Ovary (tissue), 10 donors: ENCODE measurements at places on chromosomes 5 and 9. TPM values are rescaled to one million over a fixed set of nuclear protein-coding genes. Genes with fewer than 3 reads are reported as not detected.
A peak's percentile ranks its signal among the peaks of the same experiment; 100 is the strongest.

DNA sequence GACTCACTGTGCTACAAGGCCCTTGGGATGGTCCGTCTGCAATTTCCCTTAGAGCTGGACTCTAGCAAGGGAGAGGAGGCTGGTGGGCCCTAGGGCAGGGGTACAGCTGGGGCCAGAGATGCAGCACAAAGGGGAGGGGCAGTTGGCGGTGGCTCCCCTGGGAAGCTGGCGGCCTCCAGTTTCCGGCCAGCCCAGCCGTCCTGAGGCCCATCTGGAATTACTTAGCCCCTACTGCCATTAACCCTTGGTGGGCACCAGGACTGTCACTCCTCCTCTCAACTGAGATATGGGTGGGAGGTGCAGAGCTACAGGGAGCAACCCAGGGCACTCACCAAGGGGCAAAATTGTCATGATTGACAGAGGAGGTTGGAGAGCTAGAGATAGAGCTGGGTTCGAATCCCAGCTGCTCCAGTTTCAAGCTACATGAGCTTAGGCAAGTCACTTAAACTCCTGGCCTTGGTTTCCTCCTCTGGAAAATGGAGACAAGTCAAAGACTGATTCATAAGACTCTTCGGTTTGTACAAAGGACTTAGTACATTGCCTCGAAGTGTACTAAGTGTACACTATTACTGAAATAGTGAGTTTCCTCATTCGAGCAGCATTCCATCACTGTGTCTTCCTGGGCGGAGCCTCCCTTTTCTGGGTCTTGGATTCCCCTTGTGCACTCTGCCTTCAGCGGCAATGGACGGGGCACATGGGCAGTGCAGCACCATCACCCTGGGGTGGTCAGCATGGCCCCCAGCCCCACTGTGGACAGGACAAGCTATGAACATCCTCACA lies 2.7 kb upstream of the PDGFRB start:
- no peaks in the 10 kb centered on the region for H3K27me3 ChIP-seq
- peak overlapping the region; percentile 83 for H3K27ac ChIP-seq
- DNase-seq = peak; percentile 48
- H3K4me1 ChIP-seq = peaks cover 30% of the 10 kb centered on the region
- no peaks in the 10 kb centered on the region for H3K36me3 ChIP-seq

DNA sequence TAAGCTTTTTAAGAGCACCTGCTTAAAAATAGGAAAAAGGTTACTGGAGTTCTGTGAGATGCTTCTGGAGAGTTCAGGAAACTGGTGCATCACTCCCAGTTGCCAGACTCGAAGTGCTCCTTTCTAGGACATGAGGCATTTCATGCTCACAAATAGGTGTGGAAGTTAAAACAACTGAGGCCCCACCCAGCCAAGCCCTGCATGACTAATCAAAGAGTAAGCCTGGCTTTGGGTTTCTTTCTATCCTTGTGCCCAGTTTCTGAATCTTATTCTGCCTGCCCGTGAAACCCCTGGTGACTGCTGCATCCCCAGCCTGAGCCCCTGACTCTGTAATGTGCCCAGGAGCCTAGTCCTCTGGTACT lies 7.7 kb downstream of the SPINK9 start:
- H3K36me3 ChIP-seq = no peaks in the 10 kb centered on the region
- H3K4me3 ChIP-seq = no peak overlapping the region
- no peaks in the 10 kb centered on the region for H3K4me1 ChIP-seq

GRCh38 chr9:9881692-9882091 lies 731.1 kb downstream of the PTPRD start:
- no peaks in the 10 kb centered on the region for H3K36me3 ChIP-seq
- no peak overlapping the region for H3K4me3 ChIP-seq
- H3K27ac ChIP-seq = no peak overlapping the region
- no peaks in the 10 kb centered on the region for H3K4me1 ChIP-seq
- no peak for DNase-seq

GRCh38 chr5:103041071-103041676 lies 78.8 kb downstream of the GIN1 start:
- H3K36me3 ChIP-seq = no peaks in the 10 kb centered on the region
- no peak for DNase-seq
- H3K27me3 ChIP-seq = no peaks in the 10 kb centered on the region

DNA sequence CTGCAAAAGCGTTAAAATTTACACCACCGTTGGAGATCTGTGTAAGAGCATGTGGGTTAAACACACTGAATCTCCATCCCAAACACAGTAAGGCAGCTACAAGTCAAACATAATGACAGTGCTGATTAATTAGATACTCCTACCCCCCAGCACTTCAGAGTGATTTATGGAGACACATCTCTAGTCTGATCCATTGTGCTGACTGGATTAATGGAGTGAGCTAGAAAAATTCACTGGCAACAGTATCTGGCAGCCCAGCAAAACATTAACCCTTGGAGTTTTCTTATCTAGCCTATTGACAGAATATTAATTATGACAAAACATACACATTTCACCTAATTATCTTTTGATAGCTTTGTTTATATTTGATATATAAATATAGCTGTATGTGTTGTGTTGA lies 188.6 kb upstream of the ISL1 start:
- no peak for DNase-seq
- H3K4me1 ChIP-seq = no peaks in the 10 kb centered on the region
- no peaks in the 10 kb centered on the region for H3K27me3 ChIP-seq
- H3K36me3 ChIP-seq = no peaks in the 10 kb centered on the region

DNA sequence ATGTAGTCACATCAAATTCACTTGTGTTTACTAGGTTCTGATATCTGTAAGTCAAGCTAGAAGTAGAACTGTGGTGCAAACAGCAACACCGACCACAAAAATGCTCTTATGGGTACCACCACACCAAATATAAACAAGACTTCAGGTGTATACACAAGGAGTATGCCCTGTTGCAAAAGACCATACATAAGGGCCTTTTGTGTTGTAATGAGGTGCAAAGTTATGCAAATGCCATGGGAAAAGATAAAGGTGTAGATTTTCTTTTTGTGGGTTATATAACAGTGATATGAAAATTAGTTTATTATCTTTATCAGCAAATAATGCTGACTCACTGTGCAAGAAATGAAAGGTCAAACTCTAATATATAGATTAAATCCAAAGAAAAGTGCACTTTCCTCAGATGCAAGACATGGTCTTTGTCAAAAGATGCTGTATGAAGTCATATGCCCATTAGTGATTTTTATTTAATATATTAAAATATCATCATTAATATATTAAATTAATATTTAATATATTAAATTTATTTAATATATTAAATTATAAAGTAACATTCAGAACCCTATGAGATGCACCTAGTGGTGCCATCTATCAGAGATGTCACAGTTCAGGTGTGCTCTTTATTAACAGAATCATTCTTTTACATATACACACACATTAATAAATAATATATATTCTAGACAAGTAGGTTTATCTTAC lies 26.7 kb upstream of the ALDH1A1 start:
- no peaks in the 10 kb centered on the region for H3K36me3 ChIP-seq
- H3K4me1 ChIP-seq = no peaks in the 10 kb centered on the region

DNA sequence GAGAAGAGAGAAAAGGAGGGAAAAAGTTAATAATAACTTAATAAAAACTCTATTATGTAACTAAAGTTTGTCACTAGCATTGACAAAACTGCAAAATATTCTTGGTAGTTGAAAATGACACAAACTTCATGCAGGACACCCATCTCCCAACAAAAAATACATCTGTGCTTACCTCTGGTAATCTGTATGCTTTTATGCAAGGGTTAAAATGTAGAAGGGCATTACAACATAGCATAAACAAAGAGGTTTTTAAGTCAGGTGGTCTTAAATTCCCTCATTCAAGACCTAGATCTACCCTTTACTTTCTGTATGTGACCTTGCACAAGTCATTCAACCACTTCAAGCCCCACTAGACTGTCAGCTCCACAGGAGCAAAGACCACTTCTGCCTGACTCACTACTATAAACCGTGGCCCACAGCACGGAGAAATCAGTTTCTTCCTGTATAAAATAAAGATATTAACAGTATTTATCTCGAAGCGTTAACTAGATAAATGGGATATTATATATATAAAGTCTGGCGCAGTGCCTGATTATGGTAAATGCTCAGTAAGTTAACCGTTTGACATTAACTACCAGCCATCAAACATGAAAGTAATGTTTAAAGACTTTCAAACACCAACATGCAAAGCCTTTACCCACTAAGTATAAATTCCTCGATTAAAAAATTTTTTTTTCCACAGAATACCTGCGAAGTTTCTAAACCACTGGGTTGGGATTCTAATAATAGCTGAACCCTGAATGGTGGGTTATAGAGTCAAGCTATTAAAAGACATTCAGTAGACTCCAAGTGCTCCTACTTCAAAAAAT lies 2.0 kb downstream of the FBXL17 start:
- H3K36me3 ChIP-seq = no peaks in the 10 kb centered on the region
- H3K27me3 ChIP-seq = no peaks in the 10 kb centered on the region
- peak overlapping the region; percentile 100 for H3K4me3 ChIP-seq
- peaks cover 3% of the 10 kb centered on the region for H3K4me1 ChIP-seq
- peak overlapping the region; percentile 82 for H3K27ac ChIP-seq

- peak; percentile 56 for DNase-seq
- H3K36me3 ChIP-seq = no peaks in the 10 kb centered on the region
- peak overlapping the region; percentile 75 for H3K4me3 ChIP-seq
- peak overlapping the region; percentile 96 for H3K27ac ChIP-seq
- H3K4me1 ChIP-seq = no peaks in the 10 kb centered on the region
Observed at GRCh38 chr5:126777257-126777974, 480 bp downstream of the LMNB1 start.

DNA sequence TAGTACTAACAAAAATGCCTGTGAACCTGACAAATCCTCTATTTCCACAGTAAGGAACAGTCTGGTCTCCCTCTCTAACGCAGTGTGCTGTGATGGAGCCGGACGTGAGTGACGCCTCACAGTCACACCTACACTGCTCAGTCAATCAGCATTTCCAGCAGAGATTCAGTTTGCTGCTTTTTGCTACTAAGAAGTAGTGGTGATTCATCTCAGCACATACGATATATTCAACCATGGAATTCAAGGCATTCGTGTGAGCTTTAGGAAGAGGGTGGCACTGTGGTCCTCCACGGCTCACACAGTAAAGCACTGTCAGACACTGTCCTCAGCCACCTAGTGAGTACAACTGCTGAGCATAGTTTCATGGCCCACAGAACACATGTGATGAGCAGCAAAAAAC lies 70.9 kb downstream of the SETX start:
- DNase-seq = no peak
- H3K27me3 ChIP-seq = no peaks in the 10 kb centered on the region
- no peaks in the 10 kb centered on the region for H3K36me3 ChIP-seq
- no peak overlapping the region for H3K27ac ChIP-seq

- H3K27ac ChIP-seq = no peak overlapping the region
- H3K36me3 ChIP-seq = no peaks in the 10 kb centered on the region
- no peak overlapping the region for H3K4me3 ChIP-seq
- peak; percentile 29 for DNase-seq
Observed at GRCh38 chr9:22244139-22245011, 202.2 kb upstream of the DMRTA1 start.

DNA sequence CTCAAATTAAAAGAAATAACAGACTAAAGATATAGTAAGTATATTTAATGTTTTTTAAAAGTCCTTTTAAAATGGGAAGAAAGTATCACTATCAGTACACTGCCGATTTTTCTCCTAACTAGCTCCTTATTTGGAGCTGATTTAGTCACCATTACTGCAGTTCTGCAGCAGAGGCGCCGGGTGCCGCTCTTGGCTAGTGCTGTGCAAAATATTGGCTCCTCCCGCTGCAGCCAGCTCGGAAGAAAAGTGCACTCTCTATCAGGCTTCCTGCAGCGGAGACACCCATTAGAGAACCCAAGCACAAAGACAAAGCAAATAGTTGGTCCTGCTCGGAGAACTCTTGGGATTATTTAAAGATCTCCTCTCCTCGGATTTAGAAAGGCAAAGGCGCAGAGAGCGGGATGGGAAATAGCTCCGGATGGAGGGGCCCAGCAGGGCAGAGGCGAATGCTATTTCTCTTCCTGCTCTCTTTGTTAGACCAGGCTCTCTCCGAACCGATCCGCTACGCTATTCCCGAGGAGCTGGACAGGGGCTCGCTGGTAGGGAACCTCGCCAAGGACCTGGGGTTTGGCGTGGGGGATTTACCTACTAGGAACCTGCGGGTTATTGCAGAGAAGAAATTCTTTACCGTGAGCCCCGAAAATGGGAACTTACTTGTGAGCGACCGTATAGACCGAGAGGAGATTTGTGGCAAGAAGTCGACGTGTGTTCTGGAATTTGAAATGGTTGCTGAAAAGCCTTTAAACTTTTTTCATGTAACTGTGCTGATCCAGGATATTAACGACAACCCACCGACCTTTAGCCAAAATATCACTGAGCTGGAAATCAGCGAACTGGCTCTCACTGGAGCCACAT lies at the start of gene PCDHGB3:
Gene PCDHGB3, plus strand, starts transcription at position 249 of the 855 bp plus-strand sequence. Its CDS starts 153 bp downstream, at position 402.
- H3K36me3 ChIP-seq = no peaks in the 10 kb centered on the region
- no peaks in the 10 kb centered on the region for H3K4me1 ChIP-seq

- H3K27ac ChIP-seq = no peak overlapping the region
- H3K36me3 ChIP-seq = no peaks in the 10 kb centered on the region
- H3K4me1 ChIP-seq = no peaks in the 10 kb centered on the region
- H3K27me3 ChIP-seq = no peaks in the 10 kb centered on the region
- no peak overlapping the region for H3K4me3 ChIP-seq
- DNase-seq = no peak
Observed at GRCh38 chr5:147156012-147156411, 78.8 kb upstream of the STK32A start.

DNA sequence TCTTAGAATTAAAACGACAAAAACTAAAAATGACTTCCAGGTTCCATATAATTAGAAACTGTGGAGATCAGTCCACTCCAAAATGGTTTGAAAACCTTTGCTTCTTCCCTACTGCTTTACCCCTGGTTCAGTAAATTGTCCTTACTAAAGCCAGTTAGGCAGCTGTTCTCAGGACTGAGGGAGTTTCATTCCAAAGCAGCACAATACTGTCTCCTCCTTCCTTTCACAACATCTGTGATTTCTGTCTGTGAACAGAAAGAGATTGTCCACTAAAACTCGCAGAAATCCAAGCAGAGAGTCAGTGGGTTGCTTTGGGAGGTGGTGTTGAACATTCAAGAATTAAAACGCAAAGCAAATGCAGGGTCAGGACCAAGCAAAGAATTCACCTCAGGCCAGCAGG lies 740.8 kb upstream of the ZNF608 start:
- no peak overlapping the region for H3K4me3 ChIP-seq
- no peaks in the 10 kb centered on the region for H3K36me3 ChIP-seq
- H3K27ac ChIP-seq = no peak overlapping the region

- no peaks in the 10 kb centered on the region for H3K27me3 ChIP-seq
- no peak overlapping the region for H3K27ac ChIP-seq
- no peaks in the 10 kb centered on the region for H3K36me3 ChIP-seq
- DNase-seq = peak; percentile 79
Observed at GRCh38 chr9:127159325-127159801, 36.9 kb upstream of the ANGPTL2 start.

The CARTPT gene
- total RNA-seq = 0.63 TPM

The HNRNPAB gene
- 98.4 TPM for total RNA-seq

The PCDHB3 gene
- total RNA-seq = 3.7 TPM

The MYOT gene
- 0.83 TPM for total RNA-seq

The KCNV2 gene
- total RNA-seq = not detected

The PCDHA3 gene
- total RNA-seq = 1.4 TPM

The CDH10 gene
- 0.22 TPM for total RNA-seq

The EIF4EBP3 gene
- 17.8 TPM for total RNA-seq

The EQTN gene
- 0.86 TPM for total RNA-seq

The GPR151 gene
- not detected for total RNA-seq

The MARCOL gene
- 0.20 TPM for total RNA-seq
